Activated naive CD4-positive, alpha-beta T cell (primary cell): ENCODE measurements at places on chromosomes 6 and 20.

DNA sequence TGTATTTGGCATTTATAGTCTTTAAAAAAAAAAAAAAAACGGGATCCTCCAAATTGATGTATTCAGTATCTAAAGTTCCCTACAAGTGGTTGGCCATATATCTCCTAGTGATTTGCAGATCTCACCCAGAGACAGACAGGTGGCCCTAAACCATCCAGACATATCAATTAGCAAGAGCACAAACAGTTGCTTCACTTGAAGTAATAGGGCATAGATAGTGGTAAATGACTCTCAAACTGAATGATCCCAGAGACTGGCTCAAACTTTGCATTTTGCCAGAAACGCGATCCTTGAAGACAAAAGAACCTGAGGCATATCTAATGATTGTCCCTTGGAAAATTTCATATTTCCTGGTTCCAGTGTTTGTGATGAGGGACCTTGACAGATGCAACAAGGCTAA, 54.6 kb downstream of the HMGCLL1 start:
- no peak for DNase-seq

DNA sequence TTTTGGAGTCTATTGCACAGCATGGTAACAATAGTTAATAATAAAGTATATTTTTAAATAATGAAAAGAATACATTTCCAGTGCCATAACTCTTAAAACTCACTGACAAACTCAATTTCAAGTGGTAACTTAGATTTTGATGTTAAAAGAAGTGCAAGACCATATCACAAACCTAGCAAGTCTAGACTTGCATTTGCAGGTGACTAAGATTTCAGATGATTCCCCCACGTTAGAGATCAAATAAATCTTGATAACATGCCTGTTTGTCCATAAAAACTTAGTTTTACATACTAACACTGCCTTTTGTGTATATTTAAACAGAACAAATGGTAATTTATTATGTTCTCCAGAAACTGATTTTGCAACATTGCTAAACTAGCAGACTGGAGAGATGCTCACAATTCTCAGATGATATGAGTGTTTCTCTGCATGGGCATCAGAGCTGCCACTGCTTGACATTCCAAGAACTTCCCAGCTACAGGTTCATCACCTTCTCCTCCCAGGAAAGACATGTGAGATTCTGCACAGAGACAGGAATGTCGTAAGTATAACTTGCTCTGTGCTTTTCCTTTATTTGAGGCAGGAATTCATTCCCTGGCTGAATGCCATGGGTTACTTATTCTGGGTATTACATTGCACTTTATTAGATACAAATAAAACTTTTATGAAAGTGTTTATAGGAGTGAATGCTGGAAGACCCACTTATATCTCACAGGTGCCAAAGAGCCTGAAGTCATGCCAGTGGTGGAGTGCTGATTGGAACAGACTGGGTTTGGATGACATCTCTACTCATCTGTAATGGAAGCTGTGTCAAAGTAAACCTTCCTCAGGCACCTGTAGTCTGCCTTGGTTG, 160.2 kb upstream of the FOXA2 start:
- no peak for DNase-seq

GRCh38 chr6:134317471-134318131, at the start of gene SGK1:
Gene SGK1 (minus strand): TSS chr6:134318112. CDS start chr6:134317460, 652 bp downstream.
- peak; percentile 2 for DNase-seq

DNA sequence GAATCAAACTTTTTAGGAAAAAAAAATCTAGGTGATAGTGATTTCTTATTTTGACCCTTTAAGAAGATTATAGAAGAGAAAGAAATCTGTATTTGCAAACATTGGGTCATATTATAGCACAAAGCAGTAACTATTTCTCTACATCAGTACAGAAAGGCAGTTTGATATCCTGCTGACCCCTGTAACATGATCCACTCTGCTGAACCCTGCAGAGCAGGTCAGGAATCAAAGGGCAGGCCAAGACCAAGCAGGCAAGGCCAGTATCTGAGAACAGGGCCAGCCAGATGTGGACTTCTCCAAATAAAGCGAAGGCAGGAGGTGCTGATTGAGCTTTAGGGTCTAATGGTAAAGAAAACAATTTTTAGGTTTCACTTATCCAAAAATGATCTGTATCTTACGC, 239.4 kb downstream of the PTPRK start:
- DNase-seq = no peak

DNA sequence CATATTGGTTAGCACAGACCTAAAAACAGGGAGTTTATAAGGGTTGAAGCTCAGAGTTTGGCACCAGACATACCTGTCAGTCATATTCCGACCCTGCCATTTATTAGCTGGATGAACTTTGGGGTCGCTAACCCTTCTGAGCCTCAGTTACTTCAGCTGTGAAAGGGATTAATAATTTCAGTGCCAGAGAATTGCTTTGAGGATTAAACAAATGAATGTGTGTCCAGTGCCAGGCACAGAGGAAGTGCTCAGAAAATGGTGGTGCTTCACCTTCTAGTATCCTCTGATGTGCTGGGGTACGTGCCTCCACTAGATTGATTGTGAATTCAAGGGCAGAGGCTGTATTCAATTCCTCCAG, 4.1 kb upstream of the EPB41L1 start:
- DNase-seq = no peak

- no peak for DNase-seq
Observed at GRCh38 chr6:125236536-125237327, 65.0 kb downstream of the HDDC2 start.

DNA sequence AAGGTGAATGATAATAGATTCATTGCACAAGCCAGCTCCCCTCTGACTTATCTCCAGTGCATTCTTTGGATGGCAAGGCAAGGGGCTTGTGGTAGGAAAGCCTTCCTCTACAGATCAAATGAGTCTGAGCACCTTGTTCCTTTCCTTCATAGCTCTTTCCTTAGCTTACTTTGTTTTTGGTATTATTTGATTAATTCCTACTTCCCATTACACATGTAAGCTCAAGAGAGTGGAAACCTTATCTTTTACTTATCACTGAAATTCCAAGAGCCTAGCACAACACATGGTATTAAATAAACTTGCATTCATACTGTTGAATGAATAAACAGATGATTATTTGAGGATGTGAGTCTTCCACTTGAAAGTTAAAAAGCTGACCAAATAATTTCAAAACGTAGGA, 41.7 kb downstream of the FRK start:
- no peak for DNase-seq

DNA sequence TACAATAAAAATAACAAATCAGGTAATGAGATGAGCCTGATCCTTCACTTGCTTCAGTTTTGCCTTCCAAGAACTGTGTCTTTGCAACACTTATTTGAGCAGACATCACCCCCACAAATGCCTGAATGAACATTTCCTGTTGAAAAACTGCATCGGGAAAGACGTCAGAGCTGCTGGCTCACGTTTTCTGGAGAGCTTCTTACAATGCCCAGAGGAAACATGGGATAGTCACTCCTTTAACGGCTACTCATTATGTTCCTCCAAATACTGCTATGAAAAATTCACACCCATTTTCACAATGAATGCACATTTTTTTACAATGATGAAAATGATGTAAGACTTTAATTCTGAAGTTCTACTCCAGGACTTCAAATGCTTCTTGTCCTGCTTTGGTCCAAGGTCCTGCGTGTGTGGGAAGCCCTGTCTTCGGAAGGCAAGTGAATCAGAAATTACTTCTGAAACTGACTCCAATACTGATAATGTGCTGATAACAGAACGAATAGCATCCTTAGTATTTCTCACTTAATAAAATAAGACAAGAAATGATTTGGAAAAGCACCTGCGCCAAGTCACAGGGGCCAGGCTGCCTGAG, 238.0 kb downstream of the ANKRD60 start:
- DNase-seq = no peak

DNA sequence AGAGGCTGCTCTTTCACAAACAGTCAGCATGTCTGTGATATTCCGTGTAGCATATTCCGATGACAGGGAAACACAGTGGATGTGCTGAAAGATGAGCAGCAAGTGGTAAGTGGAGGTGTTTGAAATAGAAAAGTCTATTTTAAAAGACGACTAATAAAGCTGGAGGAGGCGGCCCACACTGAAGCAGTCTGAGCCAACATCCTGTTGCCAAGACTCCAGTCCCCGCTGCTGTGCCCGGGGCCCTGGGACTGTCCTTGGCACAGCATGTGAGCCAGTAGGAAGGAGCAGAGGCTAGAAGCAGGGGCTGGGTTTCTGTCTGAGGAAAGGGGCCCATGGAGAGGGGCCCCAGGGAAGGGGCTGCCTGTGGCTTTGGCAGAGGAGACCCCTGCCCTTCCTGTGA, 351.5 kb upstream of the CHD6 start:
- DNase-seq = no peak

GRCh38 chr6:16559071-16559470, 202.2 kb downstream of the ATXN1 start:
- DNase-seq = no peak

DNA sequence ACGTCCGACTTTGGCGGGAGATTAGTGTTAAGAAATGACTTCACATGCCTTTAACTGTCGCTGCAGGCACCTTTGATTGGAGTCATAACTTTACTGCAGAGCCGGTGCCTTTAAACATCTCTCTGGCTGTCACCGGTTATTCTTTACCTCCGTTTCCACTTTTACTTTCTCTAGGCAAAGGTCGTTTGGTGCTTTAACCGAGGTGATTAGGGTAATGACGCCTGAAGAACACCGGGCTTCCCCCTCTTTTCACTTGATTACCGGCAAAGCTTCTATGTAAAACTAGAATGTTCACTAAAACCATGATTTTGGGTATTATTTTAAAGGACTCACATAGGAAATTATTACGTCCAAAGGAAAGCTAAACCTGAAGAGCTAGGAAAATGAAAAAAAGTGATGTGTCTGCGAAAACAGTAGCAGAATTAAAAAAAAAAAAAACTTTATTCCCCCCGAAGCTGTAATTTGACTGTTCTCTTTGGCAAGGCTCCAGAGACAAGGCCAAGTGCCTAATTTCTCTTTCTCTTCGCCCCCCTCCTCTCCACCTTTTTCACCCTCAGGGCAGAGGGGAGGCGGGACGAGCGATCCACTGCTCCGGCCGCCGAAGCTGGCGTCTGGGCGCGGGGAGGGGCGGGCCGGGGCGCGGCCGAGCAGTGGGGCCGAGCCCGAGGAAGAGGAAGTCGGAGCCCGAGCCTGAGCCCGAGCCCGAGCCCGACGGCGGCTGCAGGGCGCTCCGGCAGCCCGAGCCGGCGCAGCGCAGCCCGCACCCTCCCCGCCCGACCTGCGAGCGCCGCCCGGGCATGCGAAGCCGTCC, at the start of gene PLEKHG1:
TSS of gene PLEKHG1 (plus strand) at position 687 of the 811 bp plus-strand sequence. CDS start 133,797 bp downstream, outside the sequence.
- peak; percentile 39 for DNase-seq

GRCh38 chr20:62178316-62179161, 4.3 kb upstream of the MTG2 start:
- no peak for DNase-seq

GRCh38 chr6:68649669-68650068, 14.6 kb downstream of the ADGRB3 start:
- DNase-seq = no peak

- DNase-seq = no peak
Observed at GRCh38 chr6:3644739-3645012, 106.8 kb downstream of the PXDC1 start.

GRCh38 chr20:19932170-19932667, 84.9 kb upstream of the NAA20 start:
- DNase-seq = no peak

DNA sequence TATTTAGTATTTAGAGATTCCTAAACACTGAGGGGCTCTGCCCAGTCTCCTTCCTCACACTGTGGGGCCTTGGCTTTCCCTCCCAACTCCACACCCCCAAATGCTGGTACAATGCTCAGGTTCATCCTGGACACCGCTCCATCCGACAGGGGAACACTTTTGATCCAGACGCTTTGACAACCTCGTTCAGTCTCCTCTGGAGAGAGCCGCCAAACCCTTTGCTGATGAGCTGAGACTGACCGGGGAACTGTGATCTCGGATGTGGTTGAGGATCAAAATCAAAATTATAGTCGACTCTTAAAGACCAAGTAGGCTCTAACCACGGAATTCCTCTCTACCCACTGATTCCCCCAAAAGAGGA, 38.8 kb upstream of the HLA-E start:
- no peak for DNase-seq

DNA sequence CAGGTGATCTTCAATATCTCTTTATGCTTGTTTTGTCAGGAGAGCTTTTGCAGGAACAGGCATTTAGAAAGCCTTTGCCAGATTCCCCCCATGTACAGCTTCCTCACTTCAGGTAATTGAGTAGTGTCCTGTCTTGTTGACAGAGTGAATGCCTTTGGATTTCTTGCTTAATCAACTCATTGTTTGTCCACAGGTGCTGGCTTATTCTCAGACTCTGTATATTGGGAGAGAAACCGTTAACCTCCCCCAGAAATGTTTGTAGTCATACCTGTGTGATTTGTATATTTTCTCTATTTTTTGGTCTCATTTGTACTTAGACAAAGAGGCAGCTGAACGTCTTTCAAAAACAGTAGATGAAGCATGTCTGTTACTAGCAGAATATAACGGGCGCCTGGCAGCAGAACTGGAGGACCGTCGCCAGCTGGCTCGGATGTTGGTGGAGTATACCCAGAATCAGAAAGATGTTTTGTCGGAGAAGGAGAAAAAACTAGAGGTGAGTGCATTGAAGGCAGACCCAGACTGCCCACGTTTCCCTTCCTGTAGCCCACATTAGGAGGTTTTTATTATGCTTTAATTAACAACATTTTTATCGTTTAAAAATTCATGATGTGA, 32.3 kb downstream of the RPRD1B start:
- no peak for DNase-seq

DNA sequence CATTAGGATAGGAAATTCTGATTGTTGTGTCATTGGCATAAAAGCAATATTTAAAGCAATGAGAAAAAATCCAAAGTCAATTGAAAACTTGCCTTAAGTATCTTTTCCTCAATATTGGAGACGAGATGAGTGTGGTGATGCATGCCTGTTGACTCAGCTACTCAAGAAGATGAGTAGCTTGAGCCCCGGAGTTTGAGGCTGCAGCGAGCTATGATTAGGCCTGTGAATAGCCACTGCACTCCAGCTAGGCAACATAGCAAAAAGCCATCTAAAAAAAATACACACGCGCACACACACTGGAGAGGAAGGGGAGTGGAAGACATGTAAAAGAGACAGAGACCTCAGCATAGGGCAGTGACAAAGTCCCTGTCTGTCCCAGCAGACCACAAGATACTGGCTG, 9.7 kb upstream of the MARCKS start:
- DNase-seq = no peak

DNA sequence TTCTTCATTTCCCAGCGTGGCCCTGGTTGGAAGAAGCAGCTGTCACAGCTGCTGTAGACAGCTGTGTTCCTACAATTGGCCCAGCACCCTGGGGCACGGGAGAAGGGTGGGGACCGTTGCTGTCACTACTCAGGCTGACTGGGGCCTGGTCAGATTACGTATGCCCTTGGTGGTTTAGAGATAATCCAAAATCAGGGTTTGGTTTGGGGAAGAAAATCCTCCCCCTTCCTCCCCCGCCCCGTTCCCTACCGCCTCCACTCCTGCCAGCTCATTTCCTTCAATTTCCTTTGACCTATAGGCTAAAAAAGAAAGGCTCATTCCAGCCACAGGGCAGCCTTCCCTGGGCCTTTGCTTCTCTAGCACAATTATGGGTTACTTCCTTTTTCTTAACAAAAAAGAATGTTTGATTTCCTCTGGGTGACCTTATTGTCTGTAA, 292.7 kb downstream of the ESR1 start:
- DNase-seq = no peak
